ENCODE measurements at places on chromosomes 12 and 14. TPM values are rescaled to one million over a fixed set of nuclear protein-coding genes. Genes with fewer than 3 reads are reported as not detected.

GRCh38 chr12:28248555-28249145 lies 58.4 kb downstream of the CCDC91 start:
- no peak for DNase-seq

TRMT61A gene
- total RNA-seq: 15.1 TPM

GRCh38 chr12:75725521-75726111 lies 214.2 kb upstream of the KRR1 start:
- DNase-seq: no peak

- no peak for DNase-seq
Observed at GRCh38 chr12:111276146-111276545, 92.7 kb downstream of the PHETA1 start.

DNA sequence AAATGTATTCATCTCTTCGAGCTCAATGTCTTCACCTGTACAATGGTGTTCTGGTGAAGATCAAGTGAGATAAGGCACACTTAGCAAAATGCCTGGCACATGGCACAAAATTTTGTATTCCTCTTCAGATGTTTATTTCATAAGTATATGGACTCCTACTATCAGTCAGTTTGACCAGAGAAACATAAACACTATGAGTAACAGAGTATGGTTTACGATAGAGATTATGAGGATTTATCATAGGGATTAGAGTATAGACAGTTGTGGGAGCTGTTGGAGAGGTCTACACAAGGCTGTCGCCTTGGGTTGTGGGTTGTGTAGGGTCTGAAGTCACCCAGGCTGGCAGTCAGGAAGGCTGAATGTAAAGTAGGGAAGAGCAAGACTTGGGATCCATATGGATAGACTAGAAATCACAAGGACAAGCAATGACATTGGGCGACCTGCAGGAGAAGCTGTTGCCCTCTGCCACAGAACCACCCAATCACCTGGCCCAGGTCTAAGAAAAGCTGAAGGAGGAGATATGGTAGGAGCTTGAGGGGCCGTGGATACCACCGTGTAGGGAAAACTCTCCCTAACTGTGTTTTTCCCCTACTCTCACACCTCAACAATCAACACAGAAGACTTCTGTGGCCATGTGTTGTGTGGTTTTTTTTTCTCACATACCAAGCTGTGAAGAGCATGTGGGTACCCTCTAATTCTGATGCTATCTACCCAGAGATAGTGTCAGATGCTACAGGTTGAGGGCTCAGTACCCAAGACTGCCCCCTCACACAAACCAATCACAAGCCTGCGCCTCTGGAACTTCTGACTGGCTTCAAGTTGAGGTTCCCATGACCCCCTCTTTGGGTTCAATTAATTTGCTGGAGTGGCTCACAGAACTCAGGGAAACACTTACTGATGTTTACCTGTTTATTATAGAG lies 27.2 kb upstream of the RESF1 start:
- DNase-seq: no peak

CYP27B1 gene
- 2.2 TPM for total RNA-seq

- no peak for DNase-seq
Observed at GRCh38 chr12:68839183-68840147, 31.5 kb downstream of the MDM2 start.

SDS gene
- total RNA-seq: 0.63 TPM
